ENCODE measurements at places on chromosomes 3 and 15. TPM values are rescaled to one million over a fixed set of nuclear protein-coding genes. Genes with fewer than 3 reads are reported as not detected.

Gene GNAT1
- not detected for total RNA-seq

Gene ELL3
- 1.6 TPM for total RNA-seq

Gene BCL6
- 31.0 TPM for total RNA-seq

Gene SLC51A
- not detected for total RNA-seq

Gene KIF7
- total RNA-seq: 2.3 TPM

Gene CHRNA7
- 2.0 TPM for total RNA-seq

Gene LMLN
- total RNA-seq: 15.2 TPM

Gene LRRIQ4
- not detected for total RNA-seq

Gene SLC6A6
- 66.0 TPM for total RNA-seq

Gene PPP1R14D
- not detected for total RNA-seq

Gene CD276
- total RNA-seq: 47.2 TPM

Gene GPR149
- total RNA-seq: not detected

Gene TMEM39A
- total RNA-seq: 14.3 TPM

Gene TMEM207
- not detected for total RNA-seq

Gene KLHL6
- total RNA-seq: 0.97 TPM

Gene DUOXA2
- not detected for total RNA-seq

Gene CSTA
- 0.42 TPM for total RNA-seq

Gene GOLGA6D
- not detected for total RNA-seq

Gene FILIP1L
- total RNA-seq: 57.3 TPM

Gene XCR1
- not detected for total RNA-seq

Gene CKMT1A
- not detected for total RNA-seq

Gene MYZAP
- 970 TPM for total RNA-seq

Gene SEC11A
- total RNA-seq: 70.6 TPM

Gene GOLGA6A
- not detected for total RNA-seq

Gene ARIH1
- 148 TPM for total RNA-seq

Gene LTF
- 1.8 TPM for total RNA-seq

Gene WDR48
- 33.2 TPM for total RNA-seq

Gene FBXL22
- total RNA-seq: 37.0 TPM

Gene CCR8
- total RNA-seq: not detected

Gene TNK2
- total RNA-seq: 38.0 TPM

Gene DAZL
- not detected for total RNA-seq

Gene ALDH1L1
- total RNA-seq: 31.8 TPM

Gene FOXL2NB
- 0.06 TPM for total RNA-seq

Gene PARP3
- total RNA-seq: 14.5 TPM

Gene PLXNB1
- 32.1 TPM for total RNA-seq

Gene LYZL4
- not detected for total RNA-seq

Gene RTP1
- total RNA-seq: not detected

Gene QARS1
- total RNA-seq: 217 TPM

Gene PLCH1
- total RNA-seq: 2.1 TPM

Gene CP
- 4.5 TPM for total RNA-seq

Gene NMNAT3
- 13.3 TPM for total RNA-seq

Gene LRRN1
- 0.09 TPM for total RNA-seq

Gene GPR176
- 1.5 TPM for total RNA-seq

Gene SI
- total RNA-seq: not detected

Gene ANKRD63
- not detected for total RNA-seq

Gene TTC21A
- total RNA-seq: 1.2 TPM

Gene SLC7A14
- total RNA-seq: not detected

Gene ANKUB1
- total RNA-seq: not detected

Gene WNT7A
- total RNA-seq: not detected

Gene GRAMD2A
- not detected for total RNA-seq
